CD4-positive, alpha-beta T cell treated with Interleukin-17A for 4 hours (primary cell): ENCODE measurements at places on chromosomes 12 and 14.

GRCh38 chr14:20476776-20477175 is 7.6 kb downstream of the PNP start:
- DNase-seq = no peak

DNA sequence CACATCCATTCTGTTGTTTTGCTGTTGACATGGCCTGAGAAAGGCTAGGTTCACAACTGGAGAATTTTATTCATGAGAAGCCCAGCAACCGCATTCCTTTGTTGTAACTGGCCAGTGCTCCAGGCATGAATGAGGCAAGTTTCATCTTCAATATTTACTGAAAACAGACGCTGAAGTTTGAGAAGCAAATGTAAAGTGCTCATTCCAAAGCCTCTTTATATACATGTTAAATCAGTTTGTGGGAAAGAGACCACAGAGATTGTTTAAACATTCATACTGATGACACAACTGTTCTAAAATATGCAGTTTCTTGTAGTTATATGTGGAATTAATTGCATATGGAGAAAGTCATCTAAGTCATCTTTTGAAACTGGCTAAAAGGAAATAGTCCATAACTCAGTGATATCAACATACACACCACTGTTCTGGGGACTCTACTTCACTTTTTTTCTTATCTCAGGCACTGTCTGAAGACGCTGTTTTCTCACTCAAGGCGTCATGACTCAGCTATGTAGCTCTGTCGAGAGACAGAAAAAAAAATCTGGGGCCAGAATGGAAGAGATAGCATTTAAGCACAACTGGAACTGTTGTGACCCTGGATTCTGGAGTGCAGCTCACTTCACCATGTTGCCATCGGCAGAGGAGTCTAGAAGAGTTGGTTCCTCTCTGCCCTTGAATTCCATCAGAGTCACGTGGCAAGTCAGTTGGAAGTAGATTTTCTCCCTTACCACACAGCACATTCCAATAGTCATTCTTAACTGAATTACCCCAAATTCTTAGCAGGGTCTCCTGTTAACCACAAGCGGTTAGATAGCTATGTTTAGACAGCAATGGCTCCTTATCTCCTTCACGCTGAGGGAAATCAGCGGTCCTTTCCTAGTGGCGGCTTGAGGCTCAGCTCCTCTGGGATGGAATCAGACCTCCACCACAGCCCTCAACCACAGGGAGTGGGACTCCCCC is 258.4 kb upstream of the HMGA2 start:
- DNase-seq = no peak

DNA sequence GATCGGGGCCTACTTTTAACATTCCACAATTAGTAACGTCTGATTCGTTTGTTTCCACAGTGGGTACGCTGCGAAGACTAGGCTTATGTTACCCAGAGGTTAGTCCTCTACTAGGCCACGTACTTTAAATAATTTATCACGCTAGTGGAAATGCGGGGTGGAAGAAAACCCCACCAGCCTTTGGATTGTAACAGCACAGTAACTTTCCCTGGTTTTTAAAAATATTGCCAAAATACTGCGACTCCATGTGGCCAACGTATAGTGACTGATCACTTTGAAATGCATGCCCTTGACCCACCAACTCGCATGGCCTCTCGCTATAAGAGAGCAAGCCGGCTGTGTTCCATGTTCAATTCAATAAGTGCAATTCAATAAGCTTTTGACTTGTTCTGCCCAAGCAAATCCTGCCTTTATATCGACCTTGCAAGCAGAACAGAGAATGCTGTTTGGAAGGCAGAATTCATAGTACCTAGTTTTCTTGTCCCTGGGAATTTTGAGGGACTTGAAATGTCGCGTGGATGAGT is 882 bp upstream of the GTF2A1 start:
- DNase-seq = no peak

DNA sequence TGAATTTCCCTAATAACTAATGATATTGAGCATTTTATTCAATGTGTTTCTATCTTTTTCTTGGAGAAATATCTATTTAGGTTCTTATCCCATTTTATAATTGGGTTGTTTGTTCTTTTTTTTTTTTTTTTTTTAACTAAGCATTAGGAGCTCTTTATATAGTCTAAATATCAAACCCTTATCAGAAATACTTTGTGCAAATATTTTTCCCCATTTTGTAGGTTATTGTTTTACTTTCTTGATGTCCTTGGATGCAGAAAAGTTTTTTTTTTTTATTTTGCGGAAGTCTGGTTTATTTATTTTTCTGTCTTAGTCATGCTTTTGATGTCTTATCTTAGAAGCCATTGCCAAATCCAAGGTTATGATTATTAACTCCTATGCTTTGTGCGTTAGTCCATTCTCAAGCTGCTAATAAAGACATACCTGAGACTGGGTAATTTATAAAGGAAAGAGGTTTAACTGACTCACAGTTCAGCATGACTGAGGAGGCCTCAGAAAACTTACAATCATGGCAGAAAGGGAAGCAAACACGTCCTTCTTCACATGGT is 434.3 kb upstream of the TBX3 start:
- DNase-seq = no peak
